ENCODE measurements at places on chromosomes 12 and 14.

GRCh38 chr14:44803239-44803905 lies 158.4 kb downstream of the KLHL28 start:
- DNase-seq, result peak; percentile 77

DNA sequence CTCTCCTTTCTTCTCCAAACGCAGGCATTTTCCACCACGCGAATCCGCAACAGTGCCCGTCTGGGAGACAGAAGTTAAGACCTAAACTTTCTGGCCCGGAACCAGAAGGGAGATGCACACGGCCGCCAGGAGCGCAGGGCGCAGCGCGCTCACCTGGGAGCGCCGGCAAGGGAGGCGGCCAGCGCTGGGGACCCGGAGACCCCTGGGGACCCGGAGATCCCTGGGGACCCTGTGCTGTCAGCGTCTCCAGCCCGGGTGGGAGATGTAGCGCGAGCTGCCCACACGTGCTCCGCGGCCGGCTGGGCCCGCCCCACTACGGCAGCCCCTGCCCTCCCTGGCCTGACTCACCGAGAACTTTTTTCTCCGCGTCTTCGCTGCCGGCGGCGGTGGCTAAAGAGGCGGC lies 620 bp downstream of the YBX3 start:
- DNase-seq, result peak; percentile 65

- no peak for DNase-seq
These were observed 103.9 kb downstream of the BTG1 start for GRCh38 chr12:92041742-92042141.

GRCh38 chr12:267581-268482 lies 5.2 kb upstream of the SLC6A13 start:
- peak; percentile 30 for DNase-seq
